ENCODE measurements at places on chromosomes 6 and 20. TPM values are rescaled to one million over a fixed set of nuclear protein-coding genes. Genes with fewer than 3 reads are reported as not detected.

SLC32A1 gene
- total RNA-seq = not detected

RRAGD gene
- total RNA-seq = 8.8 TPM

FAM217A gene
- total RNA-seq = not detected

COL19A1 gene
- total RNA-seq = 1.3 TPM

XKR7 gene
- 0.04 TPM for total RNA-seq

ARMC12 gene
- total RNA-seq = 1.9 TPM

- H3K27me3 ChIP-seq = no peaks in the 10 kb centered on the region
- no peak for ATAC-seq
- H3K36me3 ChIP-seq = no peaks in the 10 kb centered on the region
- H3K4me3 ChIP-seq = no peak overlapping the region
- no peak overlapping the region for H3K27ac ChIP-seq
Observed at GRCh38 chr6:65780691-65781090, 73.7 kb upstream of the EYS start.

GRCh38 chr6:141105481-141105880 lies 1027.2 kb upstream of the GJE1 start:
- H3K4me3 ChIP-seq = no peak overlapping the region
- peaks cover 3% of the 10 kb centered on the region for H3K27me3 ChIP-seq
- H3K27ac ChIP-seq = no peak overlapping the region
- H3K4me1 ChIP-seq = no peaks in the 10 kb centered on the region
- ATAC-seq = no peak

- H3K4me3 ChIP-seq = no peak overlapping the region
- H3K4me1 ChIP-seq = peaks cover 15% of the 10 kb centered on the region
- no peak for ATAC-seq
- H3K36me3 ChIP-seq = no peaks in the 10 kb centered on the region
Observed at GRCh38 chr6:32938494-32938893, 2.3 kb downstream of the HLA-DMB start.

DNA sequence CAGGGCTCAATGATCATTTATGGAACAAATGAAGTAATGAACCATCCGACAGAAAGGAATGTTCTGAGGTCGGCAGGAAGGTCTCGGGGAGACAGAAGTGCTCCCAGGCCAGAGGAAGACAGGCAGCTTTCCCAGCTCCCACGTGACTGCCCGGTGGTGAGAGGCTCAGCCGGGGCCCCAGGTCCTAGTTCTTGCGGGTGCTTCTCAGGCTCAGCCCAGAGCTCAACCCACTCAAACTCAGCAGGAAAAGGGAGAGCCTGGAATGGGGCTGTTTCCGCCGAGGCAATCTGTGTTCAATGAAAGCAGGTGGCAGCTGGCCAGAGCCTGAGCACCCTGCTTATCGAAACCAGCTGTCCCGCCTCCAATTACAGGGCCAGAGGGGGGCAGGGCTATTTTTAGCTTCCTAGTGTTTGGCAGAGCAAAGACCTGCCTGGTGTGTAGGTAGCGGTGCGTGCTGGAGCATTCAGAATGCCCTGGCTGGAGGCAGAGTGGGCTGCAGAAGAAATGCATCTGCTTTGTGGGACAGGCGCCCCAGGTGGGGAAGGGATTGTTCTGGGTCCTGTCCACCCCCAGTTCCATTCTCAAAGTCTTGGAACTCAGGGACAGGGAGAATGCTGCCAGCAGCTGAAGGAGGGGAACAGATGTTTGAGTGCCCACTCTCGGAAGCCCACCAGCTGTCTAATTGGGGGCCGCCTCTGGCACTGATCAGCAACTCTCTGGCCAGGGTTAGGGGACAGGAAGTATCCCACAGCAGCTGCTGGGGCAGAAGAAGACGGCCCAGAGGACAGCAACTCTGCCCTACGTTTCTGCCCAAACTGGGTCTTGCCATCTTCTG lies 145.1 kb downstream of the PREX1 start:
- H3K27me3 ChIP-seq = no peaks in the 10 kb centered on the region
- no peak overlapping the region for H3K4me3 ChIP-seq
- peaks cover 11% of the 10 kb centered on the region for H3K36me3 ChIP-seq
- ATAC-seq = no peak

- no peaks in the 10 kb centered on the region for H3K27me3 ChIP-seq
- peaks cover 66% of the 10 kb centered on the region for H3K36me3 ChIP-seq
- H3K4me1 ChIP-seq = peaks cover 39% of the 10 kb centered on the region
- no peak for ATAC-seq
- H3K4me3 ChIP-seq = peak overlapping the region; percentile 98
- peak overlapping the region; percentile 94 for H3K27ac ChIP-seq
Observed at GRCh38 chr6:31740397-31741223, 805 bp downstream of the MSH5 start.

DNA sequence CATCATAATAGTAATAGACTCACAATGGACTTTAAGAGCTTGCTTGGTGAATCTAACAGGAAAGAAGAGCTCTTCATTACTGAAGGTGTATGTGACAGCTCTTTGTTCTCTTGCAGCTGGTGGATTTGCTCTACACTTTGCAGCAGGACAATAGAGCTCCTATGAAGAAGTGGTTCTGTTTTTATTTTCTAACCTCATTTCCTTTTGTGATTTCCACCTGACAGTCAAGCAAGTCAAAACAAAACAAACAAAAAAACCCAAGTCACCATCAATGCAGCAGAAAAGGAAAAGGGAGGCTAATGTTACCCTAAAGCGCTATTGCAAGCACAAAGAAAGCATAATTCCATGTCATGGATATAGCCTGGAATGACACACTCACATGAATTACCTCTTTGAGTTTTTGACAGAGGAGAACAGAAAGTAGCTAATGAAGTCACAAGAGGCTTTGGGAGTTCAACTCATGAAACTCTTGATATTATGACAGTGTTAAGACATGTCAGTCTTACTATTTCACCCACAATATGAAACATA lies 1188.1 kb downstream of the EPHA7 start:
- H3K27ac ChIP-seq = no peak overlapping the region
- ATAC-seq = no peak
- H3K36me3 ChIP-seq = no peaks in the 10 kb centered on the region

GRCh38 chr6:4316867-4317400 lies 181.6 kb upstream of the ECI2 start:
- H3K27me3 ChIP-seq = peaks cover 6% of the 10 kb centered on the region
- no peak overlapping the region for H3K27ac ChIP-seq
- H3K4me3 ChIP-seq = no peak overlapping the region
- no peaks in the 10 kb centered on the region for H3K4me1 ChIP-seq

GRCh38 chr6:166774770-166775169 lies 147.7 kb upstream of the RPS6KA2 start:
- no peak overlapping the region for H3K4me3 ChIP-seq
- no peaks in the 10 kb centered on the region for H3K4me1 ChIP-seq
- no peaks in the 10 kb centered on the region for H3K36me3 ChIP-seq
- ATAC-seq = no peak
- no peaks in the 10 kb centered on the region for H3K27me3 ChIP-seq

DNA sequence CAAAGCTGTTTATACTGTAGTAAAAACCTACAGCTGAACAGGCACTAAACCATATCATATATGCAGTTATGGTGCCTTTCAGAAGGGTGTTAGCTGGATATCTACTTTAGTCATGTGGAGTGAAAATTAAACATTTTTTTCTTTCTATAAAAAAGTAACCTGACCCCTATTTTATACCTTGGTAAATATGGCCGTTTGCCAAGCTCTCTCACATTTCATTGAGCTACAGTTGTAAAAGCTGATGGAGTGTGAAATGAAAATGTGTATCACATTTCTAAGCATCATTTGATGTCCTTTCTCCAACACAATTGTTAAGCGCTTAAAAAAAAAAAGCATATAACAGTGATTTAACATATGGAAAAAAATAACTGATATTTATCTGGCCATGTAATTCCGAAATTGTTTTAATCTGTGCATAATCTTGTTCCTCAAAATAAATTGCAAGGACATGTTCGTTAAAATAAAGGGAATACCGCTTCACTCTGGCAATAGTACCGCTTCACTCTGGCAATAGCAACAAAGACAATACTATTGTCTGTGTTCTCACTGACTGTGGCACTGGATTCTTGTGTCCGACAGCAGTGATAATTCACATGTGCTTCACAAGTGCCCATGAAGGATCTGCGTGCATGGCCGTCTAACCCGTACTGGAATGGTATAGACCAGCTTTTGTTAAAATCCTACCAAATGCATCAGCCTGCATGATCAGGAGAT lies 391.8 kb upstream of the SOX4 start:
- H3K4me3 ChIP-seq = no peak overlapping the region
- H3K27me3 ChIP-seq = no peaks in the 10 kb centered on the region
- no peaks in the 10 kb centered on the region for H3K4me1 ChIP-seq
- peaks cover 81% of the 10 kb centered on the region for H3K36me3 ChIP-seq
- no peak for ATAC-seq
- no peak overlapping the region for H3K27ac ChIP-seq

- ATAC-seq = no peak
- no peaks in the 10 kb centered on the region for H3K4me1 ChIP-seq
- no peak overlapping the region for H3K4me3 ChIP-seq
- H3K27me3 ChIP-seq = peaks cover 6% of the 10 kb centered on the region
Observed at GRCh38 chr6:44539701-44540355, 152.3 kb downstream of the CDC5L start.

DNA sequence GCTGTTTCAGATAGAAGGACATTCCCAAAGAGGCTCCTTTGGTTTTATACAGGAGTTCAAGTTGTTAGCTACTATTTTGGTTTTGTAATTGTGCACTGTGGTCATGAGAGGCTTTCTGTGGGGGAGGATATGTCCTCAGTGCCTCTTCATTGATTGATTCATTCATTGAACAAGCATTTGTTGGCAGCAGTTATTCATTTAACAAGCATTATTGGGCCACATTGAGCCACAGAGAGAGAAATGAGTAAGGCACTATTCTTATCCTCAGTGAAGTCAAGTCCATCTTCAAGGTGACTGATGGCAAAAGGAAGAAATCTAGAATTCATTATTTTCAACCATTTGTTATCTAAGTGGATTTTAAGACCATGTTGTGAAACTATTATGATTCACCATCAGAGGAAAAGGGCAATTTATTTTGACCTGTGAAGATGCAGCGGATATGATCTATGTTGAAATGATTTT lies 697.2 kb upstream of the CITED2 start:
- H3K4me1 ChIP-seq = no peaks in the 10 kb centered on the region
- H3K27ac ChIP-seq = no peak overlapping the region
- no peaks in the 10 kb centered on the region for H3K36me3 ChIP-seq
- H3K27me3 ChIP-seq = peaks cover 18% of the 10 kb centered on the region
- no peak for ATAC-seq

DNA sequence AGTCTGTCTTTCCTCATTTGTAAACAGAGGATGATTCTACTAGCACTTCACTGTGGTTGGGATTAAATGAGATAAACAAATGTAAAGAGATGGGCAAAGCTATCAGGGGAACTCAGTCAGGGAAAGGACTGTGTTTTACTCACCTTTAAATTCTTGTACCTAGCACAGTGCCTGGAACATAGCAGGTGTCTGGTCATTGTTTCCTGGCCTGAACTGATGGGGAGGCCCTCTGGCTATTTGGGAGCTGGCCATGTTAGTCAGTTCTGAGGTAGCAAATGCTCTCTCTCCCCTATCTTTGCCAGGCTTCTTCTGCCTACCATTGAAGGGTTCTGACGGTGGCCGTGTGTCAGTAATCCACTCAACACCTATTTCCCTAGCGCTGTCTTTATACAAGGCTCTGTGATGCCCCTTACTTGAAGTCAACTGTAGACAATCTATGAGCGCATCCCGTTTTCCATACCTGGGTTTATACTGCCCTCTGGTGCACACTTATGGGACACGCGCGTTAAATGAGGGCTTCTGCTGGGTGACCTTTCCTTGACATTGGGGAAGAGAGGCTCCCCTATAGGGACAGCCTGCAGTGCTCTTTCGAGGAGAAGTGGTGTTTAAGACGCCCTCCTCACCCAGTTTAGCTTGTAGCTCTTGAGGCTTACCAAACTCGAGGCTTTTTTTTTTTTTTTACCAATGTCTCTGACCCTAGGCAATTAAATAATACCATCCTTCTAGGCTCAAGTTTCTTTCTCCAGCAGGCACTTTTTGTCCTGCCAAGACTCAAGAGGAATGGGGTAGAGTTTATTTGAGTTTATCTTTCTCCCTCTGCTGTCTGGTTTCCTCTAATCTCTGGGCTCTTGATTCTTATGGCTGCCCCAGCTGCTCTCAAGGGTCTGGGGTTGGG lies 4.0 kb upstream of the SPATS1 start:
- ATAC-seq = peak; percentile 83
- H3K27me3 ChIP-seq = peaks cover 17% of the 10 kb centered on the region
- H3K4me1 ChIP-seq = no peaks in the 10 kb centered on the region
- H3K27ac ChIP-seq = no peak overlapping the region
- no peak overlapping the region for H3K4me3 ChIP-seq

GRCh38 chr6:112156668-112157067 lies 69.3 kb downstream of the FAM229B start:
- peaks cover 24% of the 10 kb centered on the region for H3K27me3 ChIP-seq
- no peaks in the 10 kb centered on the region for H3K4me1 ChIP-seq
- H3K36me3 ChIP-seq = no peaks in the 10 kb centered on the region
- no peak overlapping the region for H3K27ac ChIP-seq
- H3K4me3 ChIP-seq = no peak overlapping the region

DNA sequence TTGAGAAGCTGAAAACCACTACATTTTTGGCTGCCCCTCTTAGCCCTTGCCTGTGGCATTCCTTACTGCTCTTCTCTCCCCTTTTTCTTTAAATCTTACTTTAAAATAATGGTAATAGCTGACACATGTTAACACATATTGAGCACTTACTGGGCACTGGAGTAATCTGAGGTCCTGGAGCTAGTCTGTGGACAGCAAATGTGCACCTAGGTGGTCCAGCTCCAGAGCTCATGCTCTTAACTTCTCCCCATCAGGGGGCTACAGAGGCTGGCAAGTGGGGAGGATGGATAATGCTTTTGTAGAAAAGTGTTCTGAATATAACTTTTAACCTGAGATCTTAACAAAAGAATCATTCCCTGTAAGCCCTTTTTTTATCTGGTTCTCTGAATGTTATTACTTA lies 74.8 kb downstream of the ADGRB3 start:
- H3K4me1 ChIP-seq = no peaks in the 10 kb centered on the region
- no peak overlapping the region for H3K4me3 ChIP-seq
- ATAC-seq = no peak
- H3K27ac ChIP-seq = no peak overlapping the region
- H3K27me3 ChIP-seq = no peaks in the 10 kb centered on the region
- H3K36me3 ChIP-seq = no peaks in the 10 kb centered on the region

GRCh38 chr6:12386816-12387215 lies 96.7 kb downstream of the EDN1 start:
- H3K4me1 ChIP-seq = no peaks in the 10 kb centered on the region
- no peak overlapping the region for H3K27ac ChIP-seq
- no peak overlapping the region for H3K4me3 ChIP-seq
- peaks cover 27% of the 10 kb centered on the region for H3K27me3 ChIP-seq
- H3K36me3 ChIP-seq = no peaks in the 10 kb centered on the region
- ATAC-seq = no peak

DNA sequence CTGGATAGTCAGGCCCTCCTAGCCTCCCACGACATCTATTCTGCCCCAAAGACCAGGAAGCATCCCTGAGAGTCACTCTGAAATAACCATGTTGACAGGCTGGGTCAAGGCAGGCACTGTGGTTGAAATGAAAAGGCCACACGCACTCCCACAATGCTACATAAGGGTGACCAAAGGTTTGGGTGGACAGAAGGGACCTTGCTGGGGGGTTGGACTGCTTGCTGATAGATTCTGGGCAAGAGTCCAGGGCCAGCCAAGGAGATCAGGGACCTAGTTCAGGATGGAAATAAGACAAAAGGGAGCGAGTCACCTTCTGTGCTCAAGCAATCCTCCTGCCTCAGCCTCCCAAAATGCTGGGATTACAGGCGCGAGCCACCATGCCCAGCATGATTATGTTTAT lies 32.5 kb upstream of the DSN1 start:
- H3K4me1 ChIP-seq = peaks cover 4% of the 10 kb centered on the region
- no peaks in the 10 kb centered on the region for H3K36me3 ChIP-seq
- no peaks in the 10 kb centered on the region for H3K27me3 ChIP-seq
- no peak overlapping the region for H3K27ac ChIP-seq
- no peak overlapping the region for H3K4me3 ChIP-seq
- no peak for ATAC-seq

GRCh38 chr6:136031982-136032381 lies 180.5 kb downstream of the PDE7B start:
- H3K27ac ChIP-seq = no peak overlapping the region
- ATAC-seq = no peak
- peaks cover under 1% of the 10 kb centered on the region for H3K27me3 ChIP-seq
- no peaks in the 10 kb centered on the region for H3K36me3 ChIP-seq
- H3K4me3 ChIP-seq = no peak overlapping the region

Data from activated T-helper 17 cell treated with anti-CD3 and anti-CD28 coated beads, Interleukin-2, amount 50 U/mL, for 72 hours (primary cell).